ENCODE measurements at places on chromosomes 3 and 15.

DNA sequence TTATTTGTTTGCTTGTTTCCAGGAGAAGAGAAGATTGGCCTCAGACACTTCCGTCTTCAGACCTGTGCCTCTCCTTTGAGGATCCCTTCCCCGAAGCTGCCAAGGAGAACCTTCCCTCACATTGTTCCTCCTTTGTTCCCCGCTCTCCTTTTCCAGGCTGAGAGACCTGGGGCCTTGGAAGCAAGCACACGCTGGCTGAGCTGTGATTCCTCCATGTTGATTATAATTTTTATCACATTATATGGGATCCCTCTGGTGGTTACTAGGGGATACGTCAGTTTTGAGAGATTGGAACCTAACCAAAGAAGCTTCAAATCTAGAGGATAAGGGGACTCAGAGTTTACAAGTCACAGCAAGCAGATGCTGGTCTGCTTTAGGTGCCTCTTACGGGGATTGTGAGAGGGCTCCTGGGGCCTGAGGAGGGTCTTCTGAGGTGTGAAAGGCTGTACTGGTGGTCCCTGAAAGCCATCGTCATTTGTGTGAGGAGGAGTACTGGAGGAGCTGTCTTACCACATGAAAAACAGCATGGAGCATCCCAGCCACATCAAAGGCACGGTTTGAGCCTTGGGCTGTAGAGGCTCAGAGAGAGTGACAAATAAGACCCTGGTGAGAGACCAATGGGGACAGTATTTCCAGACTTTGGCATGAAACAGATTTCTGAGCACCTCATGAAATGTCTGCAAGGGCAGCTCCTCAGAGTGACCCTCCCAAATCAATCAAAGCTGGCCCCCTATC is 760.1 kb upstream of the CFAP20DC start:
- no peak for DNase-seq

GRCh38 chr3:108153451-108153981 is 62.7 kb upstream of the CD47 start:
- DNase-seq, result peak; percentile 86

GRCh38 chr3:22276351-22276750 is 525.3 kb upstream of the ZNF385D start:
- no peak for DNase-seq

DNA sequence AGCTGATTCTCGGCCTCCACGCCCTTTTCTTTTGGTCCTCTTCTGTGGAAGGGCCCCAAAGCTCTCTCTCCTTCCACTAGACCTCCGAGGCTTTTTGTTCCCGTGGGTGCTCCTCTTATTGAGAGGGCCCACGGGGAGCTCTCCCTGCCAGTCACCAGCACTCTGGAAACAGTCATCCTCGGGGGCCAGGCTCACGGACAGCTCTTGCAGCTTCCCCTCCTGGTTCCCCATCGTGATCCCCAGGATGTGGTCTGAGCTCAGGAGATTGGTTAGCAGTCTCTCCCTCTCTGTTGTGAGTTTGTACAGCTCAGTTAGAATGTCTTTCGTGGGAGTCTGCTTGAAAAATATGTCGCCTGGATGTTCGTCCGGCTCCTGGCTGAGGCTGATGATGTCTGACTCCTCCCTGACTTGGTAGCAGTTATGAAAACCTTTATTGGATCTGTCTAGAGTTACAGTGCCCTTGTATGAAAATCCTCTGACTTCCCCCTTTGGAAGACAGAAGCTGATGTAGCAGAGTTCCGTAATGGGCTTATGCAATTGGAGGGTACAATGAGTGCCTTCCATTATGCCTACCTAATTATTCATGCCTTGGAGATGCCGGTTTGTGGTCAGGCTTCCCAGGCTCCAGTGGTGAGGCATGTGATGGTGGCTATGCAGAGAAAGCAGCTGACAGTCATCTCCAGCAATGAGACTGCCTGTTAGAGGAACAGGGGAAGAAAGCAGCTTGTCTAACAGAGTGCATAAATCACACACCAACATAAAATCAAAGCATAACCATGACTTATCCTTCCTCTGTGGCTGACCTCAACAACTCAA is 40.0 kb downstream of the FMN1 start:
- DNase-seq, result no peak

DNA sequence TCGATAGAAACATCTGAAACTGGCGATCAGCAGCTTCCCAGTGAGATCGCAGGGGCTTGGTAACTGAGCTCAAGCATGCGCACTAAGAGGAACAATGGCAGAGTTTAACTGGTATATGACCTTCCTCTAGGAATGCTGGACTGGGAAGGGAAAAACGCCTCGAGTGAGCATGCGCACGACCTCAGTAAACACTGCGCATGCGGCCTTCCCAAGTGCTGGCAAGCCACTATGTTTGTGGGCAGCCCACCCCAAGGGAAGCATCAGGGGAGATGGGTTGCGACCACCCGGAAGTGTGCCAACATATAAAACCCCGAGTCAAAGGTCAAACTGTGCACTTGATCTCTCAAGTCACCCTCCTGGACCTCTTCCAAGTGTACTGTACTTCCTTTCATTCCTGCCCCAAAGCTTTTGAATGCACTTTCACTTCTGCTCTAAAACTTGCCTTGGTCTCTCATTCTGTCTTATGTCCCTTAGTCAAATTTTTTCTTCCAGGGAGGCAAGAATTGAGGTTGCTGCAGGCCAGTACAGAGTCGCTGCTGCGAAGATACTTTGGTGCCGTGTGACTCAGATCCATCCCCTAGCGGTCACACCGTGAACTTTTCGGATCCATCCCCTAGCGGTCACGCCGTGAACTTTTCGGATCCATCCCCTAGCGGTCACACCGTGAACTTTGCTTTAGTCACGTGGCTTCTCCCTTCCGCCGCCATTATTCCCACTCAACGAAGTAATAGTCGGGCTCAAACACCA is 243.3 kb downstream of the FAM43A start:
- DNase-seq, result peak; percentile 63

GRCh38 chr3:195069501-195070251 is 201.3 kb downstream of the XXYLT1 start:
- DNase-seq, result no peak

GRCh38 chr3:37993820-37994638 is 3.4 kb downstream of the VILL start:
- peak; percentile 89 for DNase-seq

GRCh38 chr3:177424521-177424920 is 227.2 kb upstream of the TBL1XR1 start:
- DNase-seq, result no peak

DNA sequence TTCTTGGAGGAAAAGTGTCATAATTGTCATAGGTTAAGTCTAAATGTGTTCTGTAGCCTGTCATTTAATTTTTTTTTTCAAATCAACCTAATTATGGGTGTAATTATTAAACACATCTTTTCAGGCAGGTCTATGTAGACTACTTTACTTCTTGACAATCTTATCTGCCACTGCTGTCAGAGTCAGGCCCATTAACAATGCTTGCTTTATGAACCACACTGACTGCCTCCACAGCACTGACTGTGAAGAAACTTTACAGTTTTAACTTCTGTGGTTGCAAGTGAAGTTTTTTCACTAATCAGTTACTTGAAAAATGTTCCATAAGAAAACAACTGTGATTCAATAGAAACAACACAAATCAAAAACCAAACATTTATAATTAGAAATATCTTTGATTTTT is 407.8 kb downstream of the PLCL2 start:
- no peak for DNase-seq

DNA sequence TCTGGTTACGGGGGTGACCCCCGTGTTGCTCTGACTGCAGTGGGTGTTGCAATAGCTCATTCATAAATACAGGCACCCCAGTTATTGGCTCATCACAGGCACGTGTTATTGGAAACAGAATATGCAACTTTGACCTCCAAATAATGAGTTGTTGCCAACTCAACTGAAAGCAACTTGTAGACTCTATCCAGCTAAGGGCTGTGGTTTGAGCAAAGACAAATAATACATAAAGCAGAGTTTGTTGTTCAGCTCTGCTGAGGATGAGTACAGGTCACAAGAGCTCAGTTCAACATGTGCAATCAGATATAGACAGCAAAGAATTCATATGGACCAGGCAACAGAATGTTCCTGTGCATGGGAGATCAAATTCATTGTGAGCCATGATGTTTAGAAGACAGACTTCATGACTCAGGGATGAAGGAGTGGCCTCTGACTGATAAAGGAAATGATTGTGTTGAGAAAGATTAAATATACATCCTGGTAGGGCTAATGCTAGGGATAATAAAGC is 87.6 kb upstream of the LRIG1 start:
- no peak for DNase-seq

DNA sequence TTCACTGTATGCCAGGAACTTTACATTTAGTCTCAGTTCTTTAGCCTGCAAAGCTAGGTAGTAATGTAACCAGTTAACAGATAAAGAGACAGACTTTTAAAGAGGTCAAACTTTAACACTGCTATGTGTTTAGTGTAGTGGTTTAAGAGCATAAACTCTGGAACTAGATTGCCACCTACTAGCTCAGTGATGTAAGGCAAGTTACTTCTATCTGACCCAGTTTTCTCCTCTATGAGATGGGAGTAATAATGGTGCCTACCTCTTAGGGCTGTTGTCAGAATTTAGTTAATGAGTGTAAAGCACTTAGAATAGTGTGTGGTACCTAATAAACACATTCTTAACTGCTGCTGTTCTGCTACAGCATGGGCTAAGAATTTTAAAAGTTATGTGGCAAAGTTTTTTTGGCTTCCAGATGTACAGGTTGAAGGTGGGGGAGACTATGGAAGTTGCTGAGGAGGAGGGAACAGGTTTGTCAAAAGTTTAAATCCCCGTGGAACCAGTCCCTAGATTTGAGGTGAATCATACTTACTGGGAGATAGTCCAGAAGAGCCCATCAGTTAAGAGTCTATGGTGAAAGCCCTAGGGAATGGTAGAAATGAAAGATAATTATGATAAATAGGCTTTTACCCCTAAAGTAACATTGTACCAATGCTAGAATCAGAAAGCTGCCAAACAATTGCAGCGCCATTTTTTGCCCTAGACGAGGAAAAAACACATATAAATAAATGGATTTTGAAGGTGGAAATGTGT is 13.9 kb downstream of the TSC22D2 start:
- no peak for DNase-seq

DNA sequence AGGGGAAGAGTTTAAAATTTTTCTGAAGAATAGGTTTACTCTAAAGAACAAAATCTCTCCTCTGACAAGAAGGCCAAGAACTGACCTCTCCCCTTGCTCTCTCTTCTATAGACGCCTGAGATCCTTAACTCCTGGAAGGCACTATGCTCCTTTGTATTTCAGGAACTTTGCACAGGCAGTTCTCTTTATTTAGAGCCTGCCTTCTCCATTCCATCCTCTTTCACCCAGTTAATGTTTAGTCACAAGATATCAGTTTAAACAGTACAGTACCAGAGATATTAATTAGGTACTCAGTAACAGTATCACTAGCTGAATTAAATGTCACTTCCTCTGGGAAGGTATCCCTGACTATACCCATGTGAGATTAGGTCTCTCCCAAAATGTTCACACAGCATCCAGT is 33.5 kb downstream of the HERC1 start:
- DNase-seq, result no peak

- no peak for DNase-seq
Measured at GRCh38 chr3:195771646-195772300, 40.0 kb downstream of the MUC4 start.

GRCh38 chr15:101121511-101122090 is 130.2 kb downstream of the CHSY1 start:
- DNase-seq, result peak; percentile 85
